ENCODE measurements at places on chromosomes 1 and 21. TPM values are rescaled to one million over a fixed set of nuclear protein-coding genes. Genes with fewer than 3 reads are reported as not detected.

- DNase-seq = no peak
These were observed 11.4 kb upstream of the TENT5C start for GRCh38 chr1:117594261-117594990.

DNA sequence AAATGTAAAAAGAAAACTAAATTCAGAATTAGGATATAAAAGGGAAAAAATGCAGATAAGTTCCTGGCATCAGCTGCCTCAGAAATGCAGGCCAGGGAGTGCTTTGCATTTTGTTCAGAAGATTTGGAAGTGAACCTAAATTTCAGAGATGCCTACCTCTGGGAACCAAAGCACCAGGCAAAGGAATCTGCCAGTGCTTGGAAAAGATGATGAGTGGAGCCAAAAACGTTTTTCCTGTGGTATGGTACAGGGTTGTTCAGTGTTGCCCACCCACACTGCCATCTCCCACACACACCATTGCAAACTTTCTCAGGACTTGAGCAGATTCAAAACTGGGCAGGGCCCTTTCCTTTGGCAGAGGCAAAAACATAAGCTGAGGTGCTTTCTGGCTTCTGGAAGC lies 349.5 kb downstream of the TGFB2 start:
- DNase-seq = no peak

DNA sequence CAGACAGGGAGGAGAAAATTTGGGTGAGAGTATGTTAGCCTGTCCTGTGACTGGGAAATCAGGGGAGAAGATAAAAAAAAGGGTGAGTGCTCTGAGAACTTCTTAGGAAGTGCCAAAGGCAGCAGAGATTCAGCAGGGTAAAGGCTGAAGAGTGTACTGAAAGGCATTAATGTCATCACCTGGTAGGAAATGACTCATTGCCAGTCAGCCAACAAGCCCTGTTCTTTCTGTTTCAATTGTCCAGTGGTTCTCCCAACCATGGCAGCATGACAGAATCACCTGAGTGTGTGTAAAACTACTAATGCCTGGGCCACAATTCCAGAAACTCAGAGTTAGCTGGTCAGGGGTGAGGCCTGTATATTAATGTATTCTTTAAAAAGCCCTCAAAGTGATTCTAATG lies 83.5 kb downstream of the INTS7 start:
- DNase-seq = peak; percentile 74

DNA sequence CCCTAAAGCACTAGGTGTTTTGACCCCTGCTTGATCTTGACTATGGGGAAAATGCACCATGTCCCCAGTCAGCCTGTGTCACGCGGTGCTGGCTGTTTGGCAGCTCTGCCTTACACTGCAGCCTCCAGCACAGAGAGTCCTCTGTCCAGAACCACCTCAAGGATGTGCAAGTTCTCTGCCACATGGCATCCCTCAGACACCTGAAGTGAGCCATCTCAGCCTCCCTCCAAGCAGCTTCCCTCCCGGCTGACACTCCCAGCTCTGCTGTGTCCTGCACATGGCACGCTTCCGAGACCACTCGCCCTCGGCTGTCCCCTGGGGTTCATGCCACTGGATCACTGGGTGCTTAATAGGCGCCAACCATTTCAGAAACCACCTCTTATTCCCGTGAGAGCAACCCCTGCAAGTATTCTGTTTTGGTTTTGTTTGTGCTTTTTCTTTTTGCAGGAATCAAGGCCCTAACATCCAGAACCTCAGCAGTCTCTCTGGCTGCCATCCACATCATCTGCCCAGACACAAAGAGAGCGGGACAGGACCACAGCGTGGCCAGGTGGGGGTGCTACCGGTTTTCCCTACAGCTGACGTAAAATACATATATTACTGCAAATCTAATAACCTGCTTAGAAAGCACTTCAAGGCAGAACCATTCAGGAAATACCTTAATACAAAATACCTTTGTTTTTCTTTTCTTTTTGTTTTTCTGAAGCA lies 45.7 kb downstream of the CAPZB start:
- DNase-seq = no peak

GRCh38 chr21:35231090-35231489 lies 182.0 kb upstream of the RUNX1 start:
- DNase-seq = peak; percentile 55

PTPN22 gene
- total RNA-seq = 0.28 TPM

ATP5PO gene
- total RNA-seq = 237 TPM
